HepG2 (cell line): ENCODE measurements at places on chromosomes 2 and 18. TPM values are rescaled to one million over a fixed set of nuclear protein-coding genes. Genes with fewer than 3 reads are reported as not detected.

IL36RN gene
- total RNA-seq: not detected in 2 replicates

ASPRV1 gene
- 0.40 and 0.42 TPM in 2 replicates for total RNA-seq

GALM gene
- total RNA-seq: 90.0 and 114 TPM in 2 replicates

IL36G gene
- total RNA-seq: not detected in 2 replicates

CACNB4 gene
- total RNA-seq: 9.5 and 14.3 TPM in 2 replicates

CNGA3 gene
- total RNA-seq: not detected in 2 replicates

DQX1 gene
- total RNA-seq: 23.9 and 27.6 TPM in 2 replicates

SKOR2 gene
- not detected in 2 replicates for total RNA-seq

CRYGC gene
- 0.27 TPM in 1 of 2 replicates, not detected in the other for total RNA-seq

TTC32 gene
- 18.5 and 21.6 TPM in 2 replicates for total RNA-seq

CNDP1 gene
- not detected in 2 replicates for total RNA-seq

CAPN14 gene
- total RNA-seq: not detected in 2 replicates

DNA sequence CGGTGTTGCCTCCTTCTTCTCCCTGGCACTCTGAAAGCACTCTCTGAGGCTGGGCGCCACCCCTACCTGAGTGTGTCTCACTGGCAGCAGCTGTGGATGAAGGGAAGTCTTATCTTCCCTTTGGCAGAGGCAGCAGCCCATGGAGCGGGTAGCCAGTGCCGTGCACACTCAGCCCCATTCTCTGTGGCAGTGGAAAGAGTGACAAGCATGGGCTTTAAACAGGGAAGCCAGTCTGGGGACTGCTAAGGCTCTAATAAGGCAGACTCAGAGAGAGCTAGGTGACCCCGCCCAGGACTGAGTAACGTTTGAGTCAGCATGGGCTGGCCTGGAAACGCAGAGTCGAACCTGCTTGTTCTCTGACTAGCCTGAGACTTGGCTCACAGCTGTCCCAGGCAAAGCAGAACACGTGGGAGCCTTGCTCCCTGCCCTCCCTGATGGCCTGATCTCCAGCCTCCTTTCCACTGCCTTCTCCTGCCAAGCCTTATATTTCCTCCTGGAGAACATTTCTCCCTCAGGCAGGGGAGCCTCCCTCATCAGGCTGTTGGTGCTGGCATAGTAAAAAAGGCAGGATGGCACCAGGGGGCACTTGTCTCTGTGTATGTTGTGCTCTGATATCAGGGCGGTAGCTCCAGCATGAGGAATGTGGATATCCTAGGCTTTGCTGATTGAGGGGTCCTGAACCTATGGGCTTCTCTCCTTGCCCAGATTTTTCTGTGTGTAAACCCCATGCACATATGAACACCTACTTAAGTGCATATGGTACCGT lies 93.9 kb upstream of the LGALSL start:
- peak; percentile 13 for DNase-seq

DNA sequence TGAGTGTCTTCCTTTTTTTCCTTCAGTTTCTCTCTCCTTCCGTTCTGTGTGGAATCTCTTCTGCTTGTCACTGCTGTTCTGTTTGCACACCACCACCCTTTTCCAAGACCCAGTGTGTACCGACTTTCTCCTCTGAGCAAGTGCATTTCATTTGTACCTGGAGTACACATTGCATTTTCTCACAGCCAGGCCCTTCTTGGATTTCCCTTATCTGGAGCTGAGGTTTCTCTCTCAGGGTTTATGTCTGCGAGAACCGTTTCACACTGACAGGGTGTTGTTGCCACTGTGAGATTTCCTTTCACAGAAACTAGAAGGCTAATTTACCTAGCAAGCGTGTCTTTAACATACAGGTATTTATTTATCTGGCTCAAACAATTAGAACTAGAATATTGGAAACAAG lies 26.2 kb downstream of the NCOA1 start:
- no peak for DNase-seq

DNA sequence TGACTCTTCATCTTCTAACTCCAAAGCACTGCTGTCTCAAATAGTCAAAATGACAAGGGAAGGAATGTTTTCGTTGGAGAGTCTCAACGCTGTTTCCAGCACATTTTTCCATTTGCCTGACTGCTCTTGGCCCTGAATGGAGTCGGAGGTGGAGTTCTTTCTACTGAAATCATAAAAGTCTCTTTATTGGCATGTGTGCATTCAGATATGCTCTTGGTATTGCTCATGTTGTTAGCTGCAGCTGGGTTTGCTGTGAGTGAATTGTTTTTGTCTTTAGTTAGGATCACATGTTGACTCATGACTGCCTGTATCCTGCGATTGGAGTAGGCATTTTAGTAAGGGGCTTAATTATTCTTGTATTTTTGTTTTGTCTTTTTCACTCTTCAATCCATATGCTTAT lies 16.8 kb downstream of the TMEM17 start:
- DNase-seq: no peak

DNA sequence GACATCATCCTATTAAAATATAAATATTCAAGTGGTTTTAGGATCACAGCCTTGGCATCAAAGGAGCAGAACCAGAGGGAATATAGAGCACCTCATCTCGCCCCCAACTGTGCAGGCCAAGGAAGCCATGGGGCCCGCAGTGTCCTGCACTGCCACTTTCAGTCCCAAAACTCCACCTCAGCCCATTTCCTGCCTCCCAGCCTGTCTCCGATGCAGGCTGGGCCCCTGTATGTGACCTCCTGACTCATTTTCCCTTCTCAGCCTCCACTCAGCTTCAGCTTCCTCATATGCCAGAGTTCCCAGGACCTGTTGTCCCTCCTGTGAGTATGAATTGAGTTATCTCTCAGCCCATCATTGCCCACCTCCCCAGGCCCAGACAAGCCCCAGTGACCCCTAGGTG lies 72.9 kb upstream of the GLI2 start:
- no peak for DNase-seq

- no peak for DNase-seq
Measured at GRCh38 chr2:109239720-109240119, 110.7 kb downstream of the SH3RF3 start.

GRCh38 chr18:33733376-33733775 lies 155.4 kb downstream of the ASXL3 start:
- no peak for DNase-seq

DNA sequence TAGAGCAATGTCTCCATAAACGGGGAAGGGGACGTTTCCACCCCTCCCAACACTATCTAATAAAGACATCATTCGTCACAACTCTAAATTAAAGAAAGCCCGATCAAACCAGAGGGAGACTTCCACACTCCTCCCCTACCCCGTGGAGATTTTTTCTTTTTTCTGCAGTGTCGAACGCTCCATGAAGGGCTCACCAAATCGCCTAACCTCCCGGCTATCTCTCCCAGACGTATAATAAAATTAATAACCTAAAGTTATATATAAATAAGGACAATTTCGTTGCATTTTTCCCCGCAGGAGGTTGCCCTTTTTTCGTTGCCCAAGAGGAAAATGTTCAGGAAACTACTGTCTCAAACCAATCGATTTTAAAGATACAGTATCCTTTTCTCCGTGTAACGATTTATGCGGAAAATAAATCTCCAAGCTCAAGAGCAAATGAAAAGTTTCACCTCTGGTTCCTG lies 2.4 kb downstream of the EVX2 start:
- no peak for DNase-seq

- no peak for DNase-seq
Measured at GRCh38 chr2:144240656-144241339, 279.1 kb downstream of the ZEB2 start.

GRCh38 chr2:45046786-45047185 lies 37.5 kb upstream of the SIX2 start:
- DNase-seq: no peak

DNA sequence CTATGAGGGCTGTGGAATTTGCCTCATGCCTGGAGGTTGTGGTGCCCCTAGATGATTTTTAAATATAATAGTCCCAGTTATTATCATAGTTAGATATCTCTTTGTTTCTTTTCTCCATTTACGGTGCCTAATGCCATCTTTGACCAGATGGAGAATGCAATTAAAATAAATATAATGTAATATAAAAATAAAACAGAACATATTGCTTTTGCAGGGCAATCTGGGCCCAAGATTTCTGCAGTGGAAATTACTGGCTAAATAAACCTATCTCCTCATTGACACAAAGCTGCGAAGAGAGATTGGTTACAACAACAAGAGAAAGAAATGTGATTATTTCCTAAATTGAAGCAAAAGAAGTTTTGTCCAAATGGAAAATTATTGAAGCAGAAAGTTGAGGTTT lies 51.8 kb downstream of the CPO start:
- DNase-seq: no peak

DNA sequence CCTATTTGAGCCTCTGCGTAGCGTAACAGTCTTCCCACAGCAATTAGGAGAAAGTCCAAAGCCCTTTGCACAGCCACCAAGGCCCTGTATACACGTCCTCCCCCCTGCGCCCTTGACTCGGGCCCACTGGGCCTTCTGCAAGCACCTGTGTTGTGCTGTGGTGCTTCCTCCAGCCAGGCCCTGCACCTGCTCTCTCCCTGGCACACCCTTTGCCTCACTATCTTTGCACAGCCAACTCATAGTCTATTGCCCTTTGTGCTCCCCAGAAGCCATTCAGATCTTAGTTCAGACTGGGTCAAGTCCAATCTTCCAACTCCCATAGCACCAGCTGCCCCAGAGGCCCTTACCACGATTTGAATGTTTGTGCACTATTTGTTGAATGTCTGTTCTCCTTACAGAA lies 271.6 kb upstream of the MGAT5 start:
- DNase-seq: no peak

DNA sequence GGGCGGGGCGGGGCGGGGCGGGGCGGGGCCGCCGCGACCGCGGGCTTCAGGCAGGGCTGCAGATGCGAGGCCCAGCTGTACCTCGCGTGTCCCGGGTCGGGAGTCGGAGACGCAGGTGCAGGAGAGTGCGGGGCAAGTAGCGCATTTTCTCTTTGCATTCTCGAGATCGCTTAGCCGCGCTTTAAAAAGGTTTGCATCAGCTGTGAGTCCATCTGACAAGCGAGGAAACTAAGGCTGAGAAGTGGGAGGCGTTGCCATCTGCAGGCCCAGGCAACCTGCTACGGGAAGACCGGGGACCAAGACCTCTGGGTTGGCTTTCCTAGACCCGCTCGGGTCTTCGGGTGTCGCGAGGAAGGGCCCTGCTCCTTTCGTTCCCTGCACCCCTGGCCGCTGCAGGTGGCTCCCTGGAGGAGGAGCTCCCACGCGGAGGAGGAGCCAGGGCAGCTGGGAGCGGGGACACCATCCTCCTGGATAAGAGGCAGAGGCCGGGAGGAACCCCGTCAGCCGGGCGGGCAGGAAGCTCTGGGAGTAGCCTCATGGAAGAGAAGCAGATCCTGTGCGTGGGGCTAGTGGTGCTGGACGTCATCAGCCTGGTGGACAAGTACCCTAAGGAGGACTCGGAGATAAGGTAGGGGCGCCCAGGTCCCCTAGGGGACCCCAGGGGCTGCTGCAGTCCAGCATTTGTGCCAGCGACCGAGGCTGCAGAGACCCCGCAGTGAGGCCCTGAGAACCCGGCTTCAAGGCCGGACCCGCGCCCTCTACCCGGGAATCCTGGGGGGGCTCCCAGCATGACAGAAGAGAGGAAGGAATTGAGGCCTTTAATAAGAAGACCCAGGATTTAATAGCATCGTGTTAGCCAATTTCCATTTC lies at the start of gene KHK:
Gene KHK (plus strand): TSS at position 49 of the 870 bp plus-strand sequence. CDS start 488 bp downstream, at position 537.
- peak; percentile 58 for DNase-seq

DNA sequence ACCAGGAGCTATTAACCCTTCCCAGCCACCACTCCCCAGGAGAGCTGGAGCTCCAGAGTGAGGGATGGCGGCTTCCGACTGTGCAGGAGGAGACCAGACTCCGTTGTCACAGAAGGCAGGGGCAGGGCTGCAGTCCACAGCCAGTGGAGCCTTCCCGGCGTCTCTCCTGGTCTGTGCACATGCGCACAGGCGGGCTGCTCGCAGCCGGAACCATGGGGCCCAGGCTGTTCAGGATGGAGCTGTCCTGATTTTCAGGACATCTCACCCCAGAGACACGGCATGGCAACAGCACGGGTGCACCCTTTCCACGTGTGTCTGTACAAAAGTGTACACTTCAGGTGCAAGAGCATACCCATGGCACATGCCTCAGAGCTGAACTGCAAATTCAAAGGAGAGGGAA lies 28.9 kb downstream of the EIPR1 start:
- DNase-seq: no peak

- peak; percentile 36 for DNase-seq
Measured at GRCh38 chr2:8986327-8986976, 17.0 kb downstream of the MBOAT2 start.

DNA sequence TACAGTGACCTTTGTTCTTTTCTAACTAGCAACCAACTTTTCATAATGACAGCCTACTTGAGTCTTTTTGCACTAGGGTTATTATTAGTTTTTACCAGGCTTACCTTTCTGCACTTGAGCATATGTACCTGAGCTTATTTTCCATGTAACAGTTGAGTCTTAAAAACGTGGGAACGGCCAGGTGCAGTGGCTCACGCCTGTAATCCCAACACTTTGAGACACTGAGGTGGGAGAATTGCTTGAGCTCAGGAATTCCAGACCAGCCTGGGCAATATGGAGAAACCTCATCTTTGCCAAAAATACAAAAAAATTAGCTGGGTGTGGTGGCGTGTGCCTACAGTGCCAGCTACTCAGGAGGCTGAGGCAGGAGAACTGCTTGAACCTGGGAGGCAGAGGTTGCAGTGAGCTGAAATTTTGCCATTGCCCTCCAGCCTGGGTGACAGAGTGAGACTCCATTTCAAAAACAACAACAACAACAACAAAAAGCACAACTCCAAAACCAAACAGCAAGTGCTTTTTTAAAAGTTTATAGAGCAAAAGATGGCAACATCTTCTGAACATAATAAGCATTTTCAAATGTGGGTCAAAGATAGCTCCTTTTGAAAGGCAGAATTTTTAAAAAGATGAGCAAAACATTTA lies 57.1 kb upstream of the CD28 start:
- no peak for DNase-seq

GRCh38 chr2:45441571-45441970 lies 169.5 kb downstream of the SRBD1 start:
- DNase-seq: no peak

DNA sequence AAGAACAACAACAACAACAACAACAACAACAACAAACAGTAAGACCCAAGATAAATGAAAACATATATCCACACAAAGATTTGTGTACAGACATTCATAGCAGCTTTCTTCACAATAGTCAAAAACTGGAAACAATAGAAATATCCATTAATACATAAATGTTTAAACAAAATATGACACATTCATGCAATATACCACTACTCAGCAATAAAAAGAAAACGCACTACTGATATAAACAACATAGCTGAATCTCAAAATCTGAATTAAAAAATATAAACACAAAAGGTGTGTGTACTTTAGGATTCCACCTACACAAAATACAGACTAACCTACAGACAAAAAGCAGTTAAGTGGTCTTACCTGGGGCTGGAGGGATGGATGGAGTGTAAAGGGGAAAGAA lies 42.1 kb downstream of the DOK1 start:
- DNase-seq: no peak

- no peak for DNase-seq
Measured at GRCh38 chr2:239264838-239265651, 135.8 kb downstream of the HDAC4 start.

DNA sequence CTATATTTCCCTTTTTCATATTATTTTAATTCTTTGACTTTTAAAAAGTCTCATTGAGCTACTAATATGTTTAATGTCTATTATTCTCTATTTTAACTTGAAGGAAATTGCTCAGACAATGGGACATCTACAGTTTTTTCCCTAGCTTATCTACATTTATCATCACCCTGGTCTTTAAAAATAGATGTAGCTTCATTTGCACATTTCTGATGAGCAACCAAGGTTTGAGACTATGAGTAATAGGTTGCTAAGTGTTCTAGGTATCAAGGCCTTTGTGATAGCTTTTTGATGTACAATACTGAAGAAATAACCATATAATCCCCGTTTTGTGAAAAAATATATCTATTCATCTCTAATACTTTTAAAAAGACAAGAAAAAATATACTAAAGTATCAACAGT lies 47.0 kb downstream of the STAT4 start:
- no peak for DNase-seq

- no peak for DNase-seq
Measured at GRCh38 chr2:175206866-175207265, 25.4 kb upstream of the ATP5MC3 start.
